ENCODE measurements at places on chromosomes 6 and 20. TPM values are rescaled to one million over a fixed set of nuclear protein-coding genes. Genes with fewer than 3 reads are reported as not detected.

The CDSN gene
- not detected for polyA plus RNA-seq

The LHFPL5 gene
- polyA plus RNA-seq, result 0.16 TPM

The DZANK1 gene
- 3.3 TPM for polyA plus RNA-seq

The ALDH5A1 gene
- 7.1 TPM for polyA plus RNA-seq

The TCF15 gene
- not detected for polyA plus RNA-seq

The PLCB4 gene
- polyA plus RNA-seq, result 21.2 TPM

The SRMS gene
- polyA plus RNA-seq, result not detected

The ATP5F1E gene
- polyA plus RNA-seq, result 100 TPM

The IMPG1 gene
- polyA plus RNA-seq, result not detected

The CTCFL gene
- 0.03 TPM for polyA plus RNA-seq

The MYLIP gene
- 2.3 TPM for polyA plus RNA-seq

The GSTA2 gene
- not detected for polyA plus RNA-seq

GRCh38 chr20:61253264-61253639 lies 1.2 kb downstream of the CDH4 start:
- peak; percentile 45 for DNase-seq

DNA sequence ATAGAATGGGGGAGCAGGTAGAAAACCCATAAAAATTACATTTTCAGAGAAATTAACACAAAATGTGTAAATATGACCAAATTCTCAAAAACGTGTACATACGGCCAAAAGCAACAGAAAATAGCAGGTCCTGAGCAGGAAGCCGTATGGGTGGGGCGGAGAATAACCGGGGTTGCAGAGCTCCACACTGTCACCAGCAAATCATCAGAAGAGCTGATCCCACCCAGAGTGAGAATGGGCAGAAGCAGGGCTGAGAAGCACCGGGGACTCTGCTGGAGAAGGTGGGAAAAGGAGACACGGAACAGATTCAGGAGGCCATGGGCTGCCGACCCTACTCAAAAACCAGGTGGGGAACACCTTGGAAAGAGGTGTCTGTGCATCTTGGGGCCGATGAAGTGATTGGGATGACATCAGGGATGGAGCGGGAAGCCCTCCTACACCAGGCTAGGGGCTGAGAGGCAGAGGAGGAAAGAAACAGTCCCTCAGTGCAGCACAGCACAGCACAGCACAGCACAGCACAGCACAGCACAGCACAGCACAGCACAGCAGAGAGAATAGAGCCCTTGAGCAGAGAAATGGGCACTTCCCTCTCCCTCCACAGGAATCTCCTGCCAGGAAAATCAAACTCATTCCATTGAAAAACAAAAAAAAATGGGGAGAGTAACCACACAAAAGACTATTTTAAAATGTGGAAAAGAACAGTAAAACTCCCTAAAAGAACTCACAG lies 22.3 kb downstream of the STX7 start:
- DNase-seq, result no peak

- DNase-seq, result peak; percentile 56
Measured at GRCh38 chr20:50186987-50187402, 3.6 kb upstream of the CEBPB start.

DNA sequence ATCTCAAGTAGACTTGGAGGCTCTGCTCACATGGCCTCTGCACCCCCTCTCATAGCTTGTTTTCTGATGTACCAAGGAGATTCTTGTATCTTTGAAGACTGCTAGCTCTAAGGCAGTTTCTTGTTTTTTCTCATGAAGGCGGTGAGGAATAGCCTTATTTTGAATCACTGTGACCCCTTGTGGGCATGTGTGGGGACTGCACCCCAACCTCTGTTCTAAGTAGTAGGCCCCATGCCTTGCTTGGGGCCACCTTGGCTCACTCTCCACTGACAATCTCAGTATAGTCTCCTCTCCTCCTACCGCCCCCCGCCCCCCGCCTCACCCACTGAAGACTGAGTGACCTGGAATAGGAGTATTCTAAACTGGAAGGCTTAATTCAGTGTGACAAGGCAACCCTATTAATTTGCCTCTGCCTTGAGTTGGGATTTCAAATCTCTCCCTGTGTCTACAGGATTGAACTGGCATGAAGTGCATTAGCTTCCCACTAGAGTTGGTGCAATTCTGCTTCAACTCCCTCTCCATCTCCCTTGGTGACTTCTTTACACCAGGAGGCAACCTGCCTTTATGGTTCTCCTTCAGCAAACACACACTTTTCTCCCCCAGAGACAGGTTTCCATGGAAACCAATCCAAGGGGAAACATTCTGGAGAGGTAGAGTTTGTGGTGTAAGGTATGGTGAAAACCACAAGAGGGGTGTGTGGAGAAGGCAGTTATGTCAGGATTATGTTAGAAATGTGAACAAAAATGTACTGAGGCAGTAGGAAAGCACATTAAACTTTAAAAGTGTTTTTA lies 75.4 kb upstream of the ECI2 start:
- DNase-seq, result peak; percentile 50

DNA sequence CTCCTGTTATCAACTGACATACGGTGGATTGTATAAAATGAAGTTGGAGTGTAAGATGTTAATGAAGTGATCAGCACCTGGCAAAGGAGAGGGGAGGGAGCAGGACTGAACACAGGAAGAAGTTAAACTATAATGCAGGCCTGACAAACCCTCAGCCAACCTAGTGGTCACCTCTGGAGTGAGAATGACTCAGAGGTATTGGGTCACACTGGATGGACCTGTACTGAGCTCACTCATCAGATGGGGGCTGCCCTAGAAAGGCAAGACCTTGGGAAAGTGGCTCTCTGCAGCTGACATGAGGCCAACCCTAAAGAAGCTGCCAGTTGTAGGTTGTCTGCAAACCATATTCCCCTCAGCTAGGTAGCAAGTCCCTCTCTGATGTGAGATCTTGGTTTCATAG lies 193.3 kb upstream of the HTR1E start:
- DNase-seq, result no peak

GRCh38 chr6:123716506-123716905 lies 79.8 kb upstream of the TRDN start:
- peak; percentile 1 for DNase-seq

- no peak for DNase-seq
Measured at GRCh38 chr6:78908621-78909020, 41.3 kb downstream of the IRAK1BP1 start.

- no peak for DNase-seq
Measured at GRCh38 chr6:128807577-128807976, 75.4 kb upstream of the LAMA2 start.

- DNase-seq, result no peak
Measured at GRCh38 chr6:28907394-28907793, 16.4 kb downstream of the TRIM27 start.

GRCh38 chr6:137136065-137136464 lies 37.4 kb downstream of the IL22RA2 start:
- DNase-seq, result no peak

DNA sequence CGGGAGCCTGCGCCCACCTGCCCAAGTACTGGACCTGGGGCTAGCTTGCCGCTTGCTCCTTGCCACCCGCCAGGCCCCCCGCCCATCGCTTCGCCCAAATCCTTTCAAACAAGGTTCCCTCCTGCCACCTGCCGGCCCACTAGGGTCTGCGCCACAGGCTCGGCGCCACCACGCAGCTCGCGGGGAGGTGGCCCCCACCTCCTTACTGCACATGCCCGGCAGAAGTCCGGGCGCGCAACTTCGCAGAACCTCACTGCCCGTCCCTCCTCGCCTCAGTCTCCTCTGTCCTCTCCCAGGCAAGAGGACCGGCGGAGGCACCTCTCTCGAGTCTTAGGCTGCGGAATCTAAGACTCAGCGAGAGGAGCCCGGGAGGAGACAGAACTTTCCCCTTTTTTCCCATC lies 11.2 kb downstream of the GNAS-AS1 start:
- peak; percentile 70 for DNase-seq

GRCh38 chr20:22974354-22974753 lies 60.8 kb upstream of the SSTR4 start:
- no peak for DNase-seq

DNA sequence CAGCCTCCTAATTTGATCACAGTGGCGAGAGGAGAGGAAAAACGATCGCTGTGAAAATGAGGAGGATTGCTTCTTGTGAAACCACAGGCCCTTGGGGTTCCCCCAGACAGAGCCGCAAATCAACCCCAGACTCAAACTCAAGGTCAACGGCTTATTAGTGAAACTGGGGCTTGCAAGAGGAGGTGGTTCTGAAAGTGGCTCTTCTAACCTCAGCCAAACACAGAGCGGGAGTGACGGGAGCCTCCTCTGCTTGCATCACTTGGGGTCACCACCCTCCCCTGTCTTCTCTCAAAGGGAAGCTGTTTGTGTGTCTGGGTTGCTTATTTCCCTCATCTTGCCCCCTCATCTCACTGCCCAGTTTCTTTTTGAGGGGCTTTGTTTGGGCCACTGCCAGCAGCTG lies 28.7 kb downstream of the SAYSD1 start:
- no peak for DNase-seq

- no peak for DNase-seq
Measured at GRCh38 chr6:43020847-43021246, 576 bp upstream of the RRP36 start.

GRCh38 chr6:169342710-169343109 lies 89.1 kb upstream of the THBS2 start:
- no peak for DNase-seq

GRCh38 chr6:153357391-153357790 lies 226.3 kb upstream of the RGS17 start:
- DNase-seq, result no peak

- DNase-seq, result no peak
Measured at GRCh38 chr6:87905101-87905641, 142.5 kb upstream of the SPACA1 start.

DNA sequence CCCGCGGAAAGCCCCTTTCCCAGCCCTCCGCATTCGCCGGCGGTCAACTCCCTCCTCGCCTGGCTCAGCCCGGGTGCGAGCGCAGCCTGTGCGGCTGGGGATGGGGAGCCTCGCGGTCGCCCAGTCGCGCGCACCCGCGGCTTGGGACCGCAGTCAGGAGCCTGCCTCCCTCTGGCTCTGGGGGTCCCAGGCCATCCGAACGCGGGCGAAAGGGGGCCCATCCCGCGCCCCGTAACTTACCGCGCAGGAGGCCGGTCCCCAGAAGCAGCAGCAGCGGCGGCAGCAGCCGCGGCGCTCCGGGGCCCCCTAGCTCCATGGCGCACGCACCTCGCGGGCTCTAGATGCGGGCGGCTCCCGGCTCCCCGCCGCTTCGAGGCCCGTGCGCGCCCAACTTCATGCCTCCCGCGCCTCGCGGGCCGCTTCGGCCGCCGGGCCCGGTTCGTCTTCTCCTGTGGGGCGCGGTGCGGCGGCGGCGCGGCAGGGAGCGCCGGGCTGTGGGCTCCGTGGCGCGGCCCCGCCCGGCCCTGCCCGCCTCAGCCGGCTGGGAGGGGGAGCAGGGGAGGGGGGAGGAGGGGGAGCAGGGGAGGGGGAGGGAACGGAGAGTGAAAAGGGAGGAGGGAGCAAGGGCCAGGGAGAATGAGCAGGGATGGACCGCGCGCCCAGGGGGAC lies at the start of gene CHRNA4:
Gene CHRNA4 (minus strand): TSS at position 500 of the 669 bp plus-strand sequence. CDS start 184 bp downstream, at position 316.
- no peak for DNase-seq

GRCh38 chr6:163354761-163355425 lies 59.6 kb upstream of the QKI start:
- no peak for DNase-seq

DNA sequence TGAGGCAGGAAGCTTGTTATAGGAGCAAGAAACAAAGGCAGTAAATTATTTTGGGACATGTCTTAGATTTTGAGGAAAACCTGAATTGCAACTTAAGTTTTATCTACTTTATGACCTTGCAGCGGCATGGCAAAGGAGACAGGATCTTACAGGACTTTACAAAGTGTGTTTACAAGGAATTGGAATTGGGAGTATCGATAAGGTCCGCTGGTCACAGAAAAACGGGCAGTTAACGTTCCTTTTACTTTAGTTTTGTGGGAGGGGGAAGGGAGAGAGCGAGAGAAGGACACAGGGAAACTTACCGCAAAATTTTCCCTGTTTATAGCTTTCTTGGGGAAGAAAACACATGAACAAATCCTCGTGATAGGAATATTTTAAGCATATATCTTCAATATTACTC lies 1607.2 kb downstream of the GRIK2 start:
- no peak for DNase-seq

DNA sequence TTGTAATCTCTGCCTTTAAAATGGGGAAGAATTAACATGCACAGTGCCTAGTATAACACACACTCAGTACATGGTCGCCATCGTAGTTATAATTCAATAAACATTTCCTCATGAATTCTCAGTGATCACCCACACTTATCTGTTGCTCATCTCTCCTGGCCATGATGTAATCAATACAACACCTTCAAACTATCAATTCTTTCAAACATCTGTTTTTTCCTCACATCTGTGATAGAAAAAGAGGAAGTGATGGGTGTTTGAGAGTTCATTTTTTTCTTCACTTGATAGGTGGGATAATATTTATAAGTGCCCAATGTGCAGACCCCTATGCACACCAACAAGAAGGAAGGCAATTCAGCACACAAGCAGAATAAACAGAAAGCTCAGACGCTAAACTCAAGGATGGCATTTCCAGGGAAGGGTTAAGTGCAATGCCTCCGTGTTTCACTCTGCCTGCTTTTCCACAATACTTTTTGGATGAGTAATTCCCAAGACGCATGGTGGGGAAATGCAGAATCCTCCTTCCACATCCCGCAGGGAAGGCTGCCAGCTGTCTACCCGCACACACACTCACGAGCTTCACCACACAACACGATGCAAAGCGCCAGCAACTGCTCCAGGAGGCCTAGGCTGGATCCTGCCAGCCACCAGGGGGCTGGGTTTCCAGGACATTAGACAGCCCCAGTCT lies 100.3 kb downstream of the GMPR start:
- peak; percentile 51 for DNase-seq

GRCh38 chr6:164273491-164273890 lies 859.0 kb downstream of the QKI start:
- no peak for DNase-seq

GRCh38 chr20:24011282-24011681 lies 22.7 kb upstream of the GGTLC1 start:
- no peak for DNase-seq

DNA sequence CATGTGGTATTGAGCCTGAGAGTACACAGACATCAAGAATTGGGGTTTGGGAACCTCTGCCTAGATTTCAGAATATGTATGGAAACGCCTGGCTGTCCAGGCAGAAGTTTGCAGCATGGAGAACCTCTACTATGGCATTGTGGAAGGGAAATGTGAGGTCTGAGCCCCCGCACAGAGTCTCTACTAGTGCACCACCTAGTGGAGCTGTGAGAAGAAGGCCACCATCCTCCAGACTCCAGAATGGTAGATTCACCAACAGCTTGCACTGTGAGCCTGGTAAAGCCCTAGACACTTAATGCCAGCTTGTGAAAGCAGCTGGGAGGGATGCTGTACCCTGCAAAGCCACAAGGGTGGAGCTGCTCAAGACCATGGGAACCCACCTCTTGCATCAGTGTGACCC lies 658.2 kb downstream of the HACE1 start:
- no peak for DNase-seq

DNA sequence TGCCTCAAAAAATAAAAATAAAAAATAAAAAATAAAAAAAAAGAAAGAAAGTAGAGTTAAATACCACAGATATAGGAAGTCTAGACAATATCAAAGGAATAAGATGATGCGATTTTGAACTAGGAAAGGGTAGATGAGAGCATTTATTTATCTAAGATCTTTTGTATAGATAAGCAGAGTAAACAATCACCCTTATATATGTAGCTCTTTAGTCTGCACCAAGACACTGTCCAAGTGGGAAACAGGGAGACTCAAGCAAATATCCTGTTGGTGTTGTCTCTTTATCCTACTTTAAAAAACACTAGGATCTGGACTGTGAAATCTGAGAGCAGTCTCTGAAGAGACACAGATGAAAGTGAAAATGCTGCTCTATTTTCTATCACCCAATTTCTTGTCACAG lies 587.0 kb upstream of the FLRT3 start:
- DNase-seq, result no peak

Data from A549 (cell line).